ENCODE measurements at places on chromosomes 11 and 22. TPM values are rescaled to one million over a fixed set of nuclear protein-coding genes. Genes with fewer than 3 reads are reported as not detected.

The SLC36A4 gene
- polyA plus RNA-seq = 29.6 TPM

The DEUP1 gene
- not detected for polyA plus RNA-seq

The CHID1 gene
- polyA plus RNA-seq = 67.4 TPM

The IGSF9B gene
- 0.22 TPM for polyA plus RNA-seq

The NPTXR gene
- polyA plus RNA-seq = 1.4 TPM

DNA sequence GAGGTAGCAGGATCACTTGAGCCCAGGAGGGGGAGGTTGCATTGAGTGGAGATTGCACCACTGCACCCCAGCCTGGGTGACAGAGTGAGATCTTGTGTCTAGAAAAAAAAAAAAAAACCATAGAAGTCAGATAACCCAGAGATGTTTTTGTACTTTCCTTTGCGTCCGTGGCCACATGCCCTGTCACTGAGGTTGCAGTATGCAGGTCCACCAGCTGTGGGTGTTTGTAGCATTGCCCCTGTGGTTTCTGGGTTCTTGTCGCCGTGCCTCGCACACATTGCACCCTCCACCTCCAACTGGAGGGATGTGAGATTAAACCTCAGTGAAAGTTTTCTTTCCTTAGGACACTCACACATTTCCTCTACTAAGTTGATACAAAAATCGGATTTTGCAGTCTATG, 70.3 kb downstream of the TNRC6B start:
- peak; percentile 91 for DNase-seq

- no peak for DNase-seq
Observed at GRCh38 chr22:22536916-22537315, 16.8 kb upstream of the ZNF280A start.

DNA sequence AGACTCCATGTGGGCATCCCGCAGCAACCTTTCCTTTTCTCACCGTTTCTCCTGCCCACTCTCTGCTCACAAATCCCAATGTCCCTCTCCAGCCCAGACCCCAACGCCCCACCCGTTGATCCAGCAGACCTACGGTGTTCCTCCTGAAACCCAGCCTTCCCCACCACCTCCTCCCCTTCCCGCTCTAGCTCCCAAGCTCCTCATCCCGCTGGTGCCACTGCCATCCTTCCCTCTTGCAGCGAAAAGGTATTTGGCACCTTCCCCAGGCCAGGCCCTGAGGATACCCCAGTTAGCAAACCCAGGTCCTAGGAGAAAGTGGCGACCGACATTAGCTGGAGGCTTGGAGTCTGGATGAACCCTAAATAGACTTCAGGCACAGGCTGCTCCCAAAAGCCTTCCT, 84.0 kb upstream of the RTL6 start:
- no peak for DNase-seq

- no peak for DNase-seq
Observed at GRCh38 chr11:61356706-61357105, 5.0 kb downstream of the CYB561A3 start.

DNA sequence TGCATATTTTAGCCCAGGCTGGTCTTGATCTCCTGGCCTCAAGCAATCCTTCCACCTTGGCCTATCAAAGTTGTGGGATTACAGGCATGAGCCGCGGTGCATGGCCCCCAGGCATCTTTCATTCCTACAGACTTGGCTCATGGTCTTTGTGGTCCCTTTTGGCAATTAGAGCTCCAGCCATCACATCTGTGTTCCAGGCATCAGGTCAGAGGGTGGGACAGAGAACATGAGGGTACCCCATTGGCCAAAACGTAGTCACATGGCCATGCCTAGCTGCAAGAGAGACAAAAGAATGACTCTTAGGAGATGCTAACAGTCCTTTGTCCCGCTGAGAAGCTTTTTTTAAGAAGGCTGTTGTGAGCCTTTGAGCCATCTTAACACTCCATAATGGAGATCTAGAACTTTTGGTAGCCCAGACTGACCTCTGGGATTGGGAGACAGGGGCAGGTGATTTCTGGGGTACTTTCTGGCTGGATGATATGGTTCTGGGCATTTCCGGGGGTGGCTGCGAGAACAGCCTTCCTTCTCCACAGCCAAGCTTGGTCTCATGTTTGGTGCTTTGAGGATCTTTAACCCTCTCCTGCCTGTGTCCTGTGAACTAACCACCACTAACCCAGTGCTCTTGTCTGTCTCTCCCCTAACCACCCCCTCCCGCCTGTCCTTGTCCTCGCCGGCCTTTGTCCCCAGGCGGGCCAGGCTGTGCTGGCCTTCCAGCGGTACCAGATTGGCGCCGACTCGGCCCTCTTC, 18.4 kb upstream of the TAB1 start:
- no peak for DNase-seq

Measured in immature natural killer cell (primary cell).